ENCODE measurements at places on chromosomes 7 and 10. TPM values are rescaled to one million over a fixed set of nuclear protein-coding genes. Genes with fewer than 3 reads are reported as not detected.

DNA sequence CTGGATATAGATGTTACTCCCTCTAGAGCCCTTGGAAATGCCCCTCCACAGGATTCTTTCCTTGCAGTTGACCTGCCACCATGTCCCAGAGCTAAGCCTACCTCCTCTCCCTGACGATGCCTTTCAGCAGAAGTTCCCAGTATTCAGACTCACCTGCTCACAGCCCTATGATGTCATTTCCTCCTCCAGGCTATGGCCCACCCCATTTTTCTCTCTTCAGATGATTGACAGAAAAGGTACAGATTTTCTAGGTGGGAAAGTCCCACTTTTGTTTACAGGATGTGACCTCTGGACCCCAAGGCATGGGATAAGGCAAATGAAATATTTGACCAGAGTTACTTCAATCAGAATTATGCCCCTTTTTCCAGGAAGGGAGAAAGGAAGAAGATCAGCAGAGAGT lies 280.2 kb upstream of the PHYHIPL start:
- no peak for DNase-seq

DNA sequence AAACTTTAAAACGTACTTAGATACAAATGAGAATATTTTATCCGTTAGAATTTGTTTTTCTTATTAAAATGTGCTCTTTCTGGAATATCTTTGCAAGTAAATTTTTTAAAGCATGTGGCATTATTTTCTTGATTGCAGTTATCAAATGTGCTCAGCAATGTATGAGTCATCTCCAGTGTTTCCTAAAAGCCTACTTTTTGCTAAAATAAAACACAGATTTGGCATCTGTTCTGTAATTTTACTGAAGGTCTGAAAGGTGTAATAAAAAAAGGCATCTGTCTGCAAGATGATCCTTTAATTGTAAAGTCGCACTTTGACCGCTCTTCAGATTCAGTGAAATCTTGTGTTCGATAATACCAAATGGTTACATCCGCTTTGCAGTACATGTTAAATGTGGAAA lies 3.4 kb downstream of the GNAT3 start:
- DNase-seq, result no peak

- no peak for DNase-seq
Observed at GRCh38 chr7:29319719-29320521, 125.3 kb downstream of the CHN2 start.

DNA sequence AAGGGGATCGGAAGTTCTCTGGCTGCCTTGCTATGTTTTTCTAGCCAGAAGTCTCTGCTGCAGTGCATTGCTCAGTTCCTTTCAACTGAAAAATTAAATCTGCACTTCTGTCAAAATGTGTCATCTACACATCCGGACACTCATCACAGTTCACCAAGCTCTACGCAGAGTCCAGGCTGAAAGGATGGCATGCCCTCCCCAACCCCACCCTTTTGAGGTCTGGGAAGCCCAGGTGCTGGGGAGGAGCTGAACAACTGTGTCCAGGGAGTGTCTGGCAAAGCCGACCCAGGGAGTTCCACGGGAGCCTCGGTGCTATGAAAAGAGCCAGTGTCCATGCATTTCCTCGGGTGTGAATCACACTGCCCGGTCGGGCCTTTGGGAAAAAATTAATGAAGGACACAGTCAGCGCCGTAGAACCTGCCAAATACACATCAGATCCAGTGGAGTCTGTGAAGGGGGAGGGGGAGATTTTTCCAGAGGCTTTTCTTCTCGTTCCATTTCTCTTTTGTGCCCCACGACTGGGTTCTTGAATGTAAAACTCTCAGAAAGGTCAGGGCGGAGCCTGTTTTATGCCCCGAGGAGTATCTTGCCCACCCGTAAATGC lies 757 bp upstream of the PALS2 start:
- DNase-seq, result peak; percentile 49

DNA sequence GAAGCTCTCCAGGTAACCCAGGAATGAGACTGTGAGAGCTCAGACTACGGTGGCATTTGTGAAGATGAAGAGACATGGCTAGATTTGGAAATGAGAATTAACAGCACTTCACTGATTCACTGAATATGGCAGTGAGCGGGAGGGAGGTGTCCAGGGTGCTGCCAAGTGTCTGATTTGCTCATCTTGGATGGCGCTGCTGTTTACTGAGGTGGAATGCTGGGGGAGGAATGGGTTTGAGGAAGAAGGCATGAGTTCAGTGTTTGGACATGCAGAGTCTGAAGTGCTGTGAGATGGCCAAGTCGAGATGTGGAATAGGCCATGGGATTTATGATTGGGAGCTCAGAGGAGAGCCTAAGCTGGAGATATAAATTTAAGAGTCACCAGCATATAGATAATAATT lies 437.1 kb upstream of the NPVF start:
- no peak for DNase-seq

DNA sequence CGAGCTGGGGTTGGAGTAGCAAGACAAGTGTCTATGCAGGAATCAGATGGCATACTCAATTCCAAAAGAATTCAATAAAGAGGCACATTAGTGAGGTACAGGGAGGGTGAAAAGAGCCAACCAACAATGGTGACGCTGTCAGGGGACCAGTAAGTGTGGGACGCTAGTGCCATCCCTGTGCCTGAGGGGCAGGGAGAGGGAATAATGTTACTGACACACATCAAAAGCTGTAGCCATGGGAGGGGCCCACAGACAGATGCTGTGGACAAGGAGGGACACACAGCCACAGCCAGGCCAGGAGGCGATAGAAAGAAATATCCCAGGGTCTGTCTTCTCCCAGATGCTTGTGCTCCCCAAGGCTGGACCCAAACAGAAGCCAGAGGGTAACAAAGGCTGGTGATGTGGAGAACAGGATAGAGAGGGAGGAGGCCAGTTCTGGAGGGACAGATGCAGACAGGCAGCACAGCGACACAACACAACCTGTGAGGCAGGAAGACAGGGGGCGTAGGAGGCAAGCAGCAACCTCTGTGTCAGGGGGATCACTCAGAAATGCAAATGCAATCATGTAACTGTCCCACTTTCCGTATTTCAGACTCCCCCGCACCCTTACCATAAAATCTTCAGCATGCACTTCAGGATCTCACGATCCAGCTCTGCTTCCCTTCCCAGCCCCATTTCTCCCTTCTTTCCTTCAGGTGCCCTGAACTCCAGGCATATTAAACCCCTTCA lies 240.5 kb upstream of the FZD8 start:
- DNase-seq, result no peak

DNA sequence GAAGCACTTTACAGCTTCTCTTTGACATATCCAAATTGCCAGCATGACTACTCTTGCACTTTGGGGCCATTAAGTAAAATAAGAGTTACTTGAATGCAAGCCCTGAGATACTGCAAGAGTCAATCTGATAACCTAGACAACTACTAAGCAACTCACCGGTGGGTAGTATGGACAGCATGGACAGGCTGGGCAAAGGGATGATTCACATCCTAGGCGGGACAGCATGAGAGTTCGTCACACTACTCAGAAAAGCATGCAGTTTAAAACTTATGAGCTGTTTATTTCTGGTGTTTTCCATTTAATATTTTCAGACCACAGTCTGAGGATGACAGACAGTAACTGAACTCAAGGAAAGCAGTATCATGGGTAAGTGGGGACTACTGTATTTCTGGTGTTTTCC lies 84.0 kb downstream of the ORC5 start:
- DNase-seq, result no peak

- DNase-seq, result no peak
Observed at GRCh38 chr10:63515002-63515763, 6.0 kb upstream of the REEP3 start.

- peak; percentile 72 for DNase-seq
Observed at GRCh38 chr10:79148452-79149344, 79.9 kb downstream of the ZMIZ1 start.

- DNase-seq, result no peak
Observed at GRCh38 chr7:103142494-103142893, 6.4 kb downstream of the NAPEPLD start.

GRCh38 chr10:22984066-22984465 lies 56.2 kb downstream of the ARMC3 start:
- no peak for DNase-seq

DNA sequence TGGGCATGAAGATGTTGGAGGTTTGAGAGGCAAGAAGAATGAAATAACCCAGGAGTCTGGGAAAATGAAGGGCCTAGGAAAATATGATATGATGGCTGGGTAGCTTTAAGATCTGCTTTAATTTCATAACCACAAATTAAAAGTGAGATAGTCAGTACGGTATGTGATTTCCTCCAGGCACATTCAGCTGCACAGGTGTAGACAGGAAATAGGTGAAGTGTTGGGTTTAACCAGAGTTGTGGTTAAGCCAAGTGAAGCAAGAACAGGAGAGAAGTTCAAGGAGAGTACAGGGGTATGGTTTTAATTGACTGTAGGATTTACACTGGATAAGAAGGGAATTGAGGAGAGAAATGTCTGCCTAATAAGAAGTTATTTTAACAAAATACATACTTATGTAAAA lies 2.6 kb downstream of the PNLIPRP3 start:
- DNase-seq, result no peak

- DNase-seq, result no peak
Observed at GRCh38 chr7:93375603-93376002, 143.4 kb downstream of the VPS50 start.

The CLRN3 gene
- not detected for total RNA-seq

The CLEC2L gene
- not detected for total RNA-seq

The LAMB1 gene
- total RNA-seq, result 71.8 TPM

The CYP2C19 gene
- total RNA-seq, result not detected

The TAS2R3 gene
- total RNA-seq, result 3.5 TPM
